GDM1 (cell line): ENCODE measurements at places on chromosomes 12 and 14.

- no peak for DNase-seq
Observed at GRCh38 chr14:75456997-75457335, 29.1 kb downstream of the JDP2 start.

DNA sequence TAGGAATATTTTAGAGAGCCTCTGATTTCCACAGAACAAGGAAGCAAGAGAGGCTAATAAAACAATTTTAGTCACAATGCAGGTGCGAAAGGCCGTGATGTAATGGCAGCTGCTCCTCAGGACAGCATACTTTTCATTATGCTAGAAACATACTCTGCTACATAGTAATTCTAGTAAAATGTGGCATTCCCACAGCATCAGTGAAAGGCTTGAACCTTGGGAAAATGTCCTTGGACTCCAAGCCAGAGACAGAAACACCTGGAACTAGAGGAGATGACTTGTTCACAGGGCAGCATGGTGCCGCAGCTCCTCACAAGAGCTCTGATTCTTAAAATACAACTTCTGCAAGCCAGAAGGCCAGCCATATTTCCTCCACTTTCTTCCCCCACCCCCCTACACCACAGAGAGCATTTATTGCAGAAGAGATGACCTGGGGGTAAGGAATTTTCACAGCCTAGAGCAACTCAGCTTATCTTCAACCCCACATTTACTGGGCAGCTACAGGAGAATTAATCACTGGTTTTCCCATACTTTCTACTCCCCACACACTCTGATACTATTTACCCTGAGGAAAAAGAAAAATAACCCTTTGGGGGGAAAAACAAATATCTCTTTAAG lies 15.8 kb downstream of the ABCC9 start:
- no peak for DNase-seq

DNA sequence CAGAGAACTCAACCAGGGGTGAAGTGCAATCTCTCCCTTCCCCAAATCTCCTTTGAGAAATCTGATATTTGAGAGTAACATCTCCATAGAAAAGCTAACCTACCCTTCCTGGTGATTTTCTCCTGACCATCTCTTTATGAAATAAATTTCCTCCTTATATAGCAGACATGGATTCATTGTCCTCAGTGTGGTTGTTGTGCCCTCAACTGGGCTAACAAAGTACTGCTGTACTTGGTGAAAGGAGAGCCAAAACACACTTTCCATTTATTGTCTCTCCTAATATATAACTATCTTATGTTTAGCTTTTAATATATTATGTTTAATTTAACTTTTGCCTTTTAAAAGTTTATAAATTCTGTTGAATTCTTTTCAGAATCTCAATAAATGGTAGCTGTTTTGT lies 65.1 kb upstream of the SLCO1B1 start:
- DNase-seq, result no peak

DNA sequence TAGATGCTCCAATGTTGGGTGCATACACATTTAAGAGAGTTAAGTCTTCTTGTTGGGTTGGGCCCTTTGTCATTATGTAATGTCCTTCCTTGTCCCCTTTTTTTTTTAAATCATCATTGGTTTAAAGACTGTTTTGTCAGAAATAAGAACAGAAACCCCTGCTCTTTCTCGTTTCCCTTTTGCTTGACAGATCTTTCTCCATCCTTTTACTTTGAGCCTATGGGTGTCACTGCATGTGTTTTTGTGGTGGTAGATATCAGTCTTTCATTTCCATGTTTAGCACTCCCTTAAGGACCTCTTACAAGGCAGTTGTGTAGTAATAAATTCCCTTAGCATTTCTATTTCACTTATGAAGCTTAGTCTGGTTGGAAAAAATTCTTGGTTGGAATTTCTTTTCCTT lies 47.4 kb downstream of the RTN1 start:
- DNase-seq, result no peak

DNA sequence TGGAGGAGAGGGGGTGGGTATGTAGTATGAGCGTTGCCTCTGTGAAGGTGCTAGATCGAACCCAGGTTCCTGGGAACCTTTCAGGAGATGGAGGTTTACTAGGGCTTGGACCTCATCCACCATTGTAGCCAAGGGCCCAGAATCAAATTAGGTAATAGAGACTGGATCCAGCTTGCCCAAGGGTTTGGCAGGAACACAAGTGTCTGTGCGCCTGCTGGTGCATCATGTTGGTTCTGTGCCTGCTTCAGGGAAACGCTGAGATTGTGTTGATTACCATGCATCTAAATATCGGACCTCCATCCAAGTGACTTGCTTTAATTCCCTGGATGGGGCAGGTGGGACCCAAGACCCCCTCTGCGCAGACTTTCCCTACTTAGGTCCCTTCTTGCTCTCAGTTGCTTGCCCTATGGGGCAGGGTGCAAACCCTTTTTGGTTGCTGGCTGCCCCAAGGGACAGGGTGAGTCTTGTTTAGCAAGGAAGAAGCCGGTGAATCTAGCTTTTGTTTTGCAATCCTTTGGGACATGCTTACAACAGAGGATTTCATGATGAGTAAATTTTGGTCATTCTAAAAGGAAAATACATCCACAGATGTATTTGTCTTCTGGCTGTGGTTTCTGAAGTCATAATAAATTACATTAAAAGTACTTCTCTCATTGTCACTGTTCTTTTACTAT lies 189.8 kb upstream of the PRICKLE1 start:
- DNase-seq, result no peak

DNA sequence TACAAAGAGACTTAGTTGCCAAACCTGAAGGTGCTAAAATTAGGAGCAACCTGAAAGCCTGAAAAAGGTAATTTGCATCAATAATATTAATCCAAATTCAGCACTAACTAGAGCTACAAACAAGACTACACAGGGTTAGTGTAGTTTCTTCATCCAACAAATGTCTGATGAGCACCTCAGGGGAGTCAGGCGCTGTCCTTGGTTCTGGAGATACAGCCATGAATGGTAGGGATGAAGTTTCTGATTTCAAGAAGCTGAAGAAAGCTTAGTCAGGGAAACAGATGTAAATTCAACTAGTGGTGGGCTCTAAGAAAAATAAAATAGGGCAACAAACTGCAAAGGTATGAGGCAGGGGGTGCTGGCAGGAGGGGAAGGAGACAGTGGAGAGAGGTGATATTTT lies 266.3 kb downstream of the GLT1D1 start:
- DNase-seq, result no peak

- no peak for DNase-seq
Observed at GRCh38 chr12:50828886-50829285, 13.8 kb upstream of the TMPRSS12 start.

- DNase-seq, result no peak
Observed at GRCh38 chr12:52215587-52216031, 17.4 kb upstream of the KRT7 start.

DNA sequence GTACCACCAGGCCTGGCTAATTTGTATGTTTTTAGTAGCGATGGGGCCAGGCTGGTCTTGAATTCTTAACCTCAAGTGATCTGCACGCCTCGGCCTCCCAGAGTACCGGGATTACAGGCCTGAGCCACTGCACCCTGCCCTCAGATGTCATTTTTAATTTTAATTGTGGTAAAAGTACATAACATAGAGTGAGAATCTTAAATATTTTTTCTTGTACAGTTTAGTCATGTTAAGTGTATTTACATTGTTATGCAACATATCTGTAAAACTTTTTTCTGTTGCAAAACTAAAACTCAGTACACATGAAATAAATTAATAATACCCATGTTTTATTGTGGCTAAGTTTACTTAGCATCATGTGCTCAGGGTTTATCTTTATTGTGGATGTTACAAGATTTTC lies 231.4 kb downstream of the ALG10 start:
- no peak for DNase-seq

DNA sequence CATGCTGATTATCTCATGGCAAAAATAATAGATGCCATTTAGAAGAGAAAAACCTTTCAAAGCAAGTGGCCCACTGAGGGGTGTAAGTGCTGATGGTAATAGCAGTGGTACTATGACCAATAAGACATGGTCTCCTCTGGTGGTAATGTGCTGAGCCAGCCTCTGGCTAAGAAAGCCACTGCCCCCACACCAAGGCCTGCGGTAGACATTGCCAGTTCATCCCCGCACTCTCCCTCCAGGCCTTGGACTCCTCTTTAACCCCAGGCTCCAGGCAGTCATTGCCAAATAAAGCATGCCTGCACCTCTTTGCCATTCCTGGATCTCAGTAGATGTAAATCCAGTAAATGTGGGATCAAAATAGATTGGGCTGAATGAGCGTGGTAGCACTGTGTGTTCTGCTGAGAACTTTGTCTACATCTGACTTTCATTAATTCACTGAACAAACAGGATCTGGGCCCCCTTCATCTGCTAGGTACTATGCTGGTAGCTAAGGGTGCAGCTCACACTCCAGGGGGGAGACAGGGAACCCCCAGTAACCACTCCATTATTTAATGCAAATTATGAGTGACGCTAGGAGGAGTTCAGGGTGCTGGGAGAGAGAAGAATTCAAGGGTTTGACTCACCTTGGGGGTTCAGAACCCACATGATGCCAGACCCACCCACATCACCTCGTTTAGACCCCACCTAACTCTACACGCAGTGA lies 89.3 kb downstream of the BCL11B start:
- no peak for DNase-seq
